ENCODE measurements at places on chromosomes 3 and 15.

DNA sequence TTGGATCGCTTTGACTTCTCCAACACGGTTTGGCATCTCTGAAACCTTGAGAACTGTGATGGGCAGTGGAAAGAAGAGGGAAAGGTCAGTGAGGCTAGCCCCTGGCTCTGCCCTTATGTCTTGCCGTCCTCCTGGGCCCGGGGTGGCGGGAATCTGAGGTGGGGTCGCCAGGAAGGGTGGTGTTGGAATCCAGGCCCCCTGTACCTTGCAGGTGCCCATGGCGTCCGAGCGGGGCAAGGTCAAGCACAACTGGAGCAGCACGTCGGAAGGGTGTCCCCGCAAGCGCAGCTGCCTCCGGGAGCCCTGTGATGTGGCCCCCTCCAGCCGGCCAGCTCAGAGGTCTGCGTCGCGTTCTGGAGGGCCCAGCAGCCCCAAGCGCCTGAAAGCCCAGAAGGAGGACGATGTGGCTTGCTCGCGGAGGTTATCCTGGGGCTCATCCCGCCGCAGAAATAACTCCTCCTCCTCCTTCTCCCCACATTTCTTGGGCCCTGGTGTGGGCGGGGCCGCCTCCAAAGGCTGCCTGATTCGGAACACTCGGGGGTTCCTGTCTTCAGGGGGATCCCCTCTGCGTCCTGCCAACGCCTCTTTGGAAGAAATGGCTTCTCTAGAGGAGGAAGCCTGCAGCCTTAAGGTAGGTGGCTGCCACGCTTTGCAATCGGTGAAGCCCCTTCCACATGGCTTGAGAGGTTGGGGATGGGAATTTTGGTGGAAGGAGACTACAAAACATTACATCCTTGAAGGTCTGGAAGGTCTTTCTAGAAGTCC is 907 bp downstream of the TATDN2 start:
- no peak for DNase-seq

DNA sequence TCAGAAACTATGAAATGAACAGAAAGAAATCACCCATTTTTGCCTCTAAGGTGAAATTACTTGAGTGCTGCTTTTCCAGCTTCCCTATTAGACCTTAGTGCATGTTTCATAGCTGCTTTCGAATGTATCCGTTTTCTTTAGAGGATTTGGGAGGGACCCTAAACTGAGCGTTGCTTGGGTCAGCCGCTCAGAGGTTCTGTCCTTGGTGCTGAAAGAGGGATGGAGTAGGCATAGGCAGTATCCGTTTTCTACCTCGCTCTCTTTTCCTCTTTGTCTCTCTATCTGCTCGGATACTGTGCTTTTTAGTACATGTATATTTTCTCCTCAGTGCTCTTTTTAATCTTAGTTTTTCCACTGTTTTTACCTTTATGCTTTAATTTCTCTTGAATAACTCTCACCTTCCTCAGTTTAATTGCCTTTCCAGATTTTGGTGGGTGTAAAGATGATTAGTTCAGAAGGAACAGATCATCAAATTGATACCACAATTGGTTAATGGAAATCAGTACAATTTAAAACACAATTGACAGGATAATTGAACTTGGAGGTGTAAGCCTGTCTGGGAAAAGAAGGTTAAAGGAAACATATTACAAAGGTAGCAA is at the start of gene DRD3:
Gene DRD3 (minus strand): TSS at position 283 of the 599 bp plus-strand sequence. CDS start 7,060 bp downstream, outside the sequence.
- DNase-seq, result peak; percentile 3

DNA sequence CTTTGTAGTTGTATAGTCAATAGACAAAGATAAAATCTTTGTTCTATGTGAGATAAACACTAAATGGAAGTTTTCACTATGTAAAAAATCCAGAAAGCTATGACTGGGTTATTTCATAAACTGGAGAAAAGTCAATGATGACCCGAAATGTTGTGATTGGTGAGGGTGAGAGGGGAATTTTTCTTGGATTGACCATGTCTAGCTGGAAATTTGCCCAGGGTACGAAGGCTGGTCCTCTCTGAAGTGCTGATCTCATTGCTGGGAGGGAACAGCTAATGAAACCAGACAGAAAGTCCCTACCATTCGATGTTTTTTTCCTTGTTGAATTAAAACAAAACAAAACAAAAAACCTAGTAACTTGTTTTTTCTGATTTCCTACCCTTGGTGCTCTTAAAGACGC is 14.3 kb downstream of the TPRG1 start:
- no peak for DNase-seq

DNA sequence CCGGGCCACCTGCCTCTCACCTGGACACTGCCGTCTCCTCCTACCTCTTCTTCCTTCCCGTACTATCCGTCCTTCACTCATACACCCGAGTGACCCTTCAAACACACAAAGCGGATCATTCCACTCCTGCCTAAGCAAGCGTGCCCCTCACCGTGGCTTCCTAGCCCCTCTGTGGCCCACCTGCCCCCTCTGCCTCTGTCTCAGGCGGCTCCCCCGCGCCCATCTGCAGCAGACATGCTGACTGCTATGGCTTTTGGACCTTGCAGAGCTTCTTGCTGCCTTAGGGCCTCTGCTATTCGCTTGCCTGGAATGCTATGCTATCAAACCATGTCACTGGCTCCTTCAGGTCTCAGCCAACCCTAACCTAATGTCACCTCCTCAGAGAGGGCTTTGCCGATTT is 38.1 kb downstream of the SLC28A1 start:
- no peak for DNase-seq

- no peak for DNase-seq
Measured at GRCh38 chr3:112027826-112028225, 6.7 kb upstream of the TMPRSS7 start.

- no peak for DNase-seq
Measured at GRCh38 chr15:96171853-96172296, 158.6 kb upstream of the NR2F2 start.
